PC-3 (cell line): ENCODE measurements at places on chromosomes 16 and 17. TPM values are rescaled to one million over a fixed set of nuclear protein-coding genes. Genes with fewer than 3 reads are reported as not detected.

GRCh38 chr17:81578038-81578441 lies 25.9 kb upstream of the FAAP100 start:
- DNase-seq: peak; percentile 38
- peaks cover 38% of the 10 kb centered on the region for H3K4me1 ChIP-seq
- H3K4me3 ChIP-seq: no peak overlapping the region
- no peaks in the 10 kb centered on the region for H3K27me3 ChIP-seq
- H3K27ac ChIP-seq: no peak overlapping the region

- peaks cover 7% of the 10 kb centered on the region; the same call in 1 of the 2 replicates for H3K4me1 ChIP-seq
- no peaks in the 10 kb centered on the region for H3K36me3 ChIP-seq
- H3K4me3 ChIP-seq: no peak overlapping the region
- H3K27me3 ChIP-seq: no peaks in the 10 kb centered on the region
Observed at GRCh38 chr16:87057951-87058560, 259.1 kb downstream of the C16orf95 start.

DNA sequence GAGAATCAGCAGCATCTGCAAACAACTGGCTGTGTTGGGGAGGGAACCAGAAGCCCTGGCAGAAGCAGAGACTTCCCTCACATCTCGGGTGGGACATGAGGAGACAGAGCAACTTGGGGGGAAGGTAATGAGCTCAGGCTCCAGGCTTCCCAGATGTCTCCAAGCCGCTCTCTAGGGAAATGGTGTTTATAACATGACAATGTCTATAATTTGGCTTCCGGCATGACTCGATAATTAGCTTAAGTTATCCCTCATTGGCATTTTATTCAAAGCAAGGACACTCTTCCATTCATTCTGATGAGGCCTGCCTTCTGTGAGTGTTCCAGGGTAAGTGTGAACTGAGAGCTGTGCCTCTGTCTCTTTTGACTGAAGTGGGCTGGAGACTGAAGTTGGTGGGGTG lies 14.7 kb upstream of the MLLT6 start:
- H3K36me3 ChIP-seq: no peaks in the 10 kb centered on the region
- no peak overlapping the region for H3K4me3 ChIP-seq
- no peaks in the 10 kb centered on the region for H3K27me3 ChIP-seq
- H3K4me1 ChIP-seq: no peaks in the 10 kb centered on the region
- no peak for DNase-seq
- H3K27ac ChIP-seq: no peak overlapping the region

DNA sequence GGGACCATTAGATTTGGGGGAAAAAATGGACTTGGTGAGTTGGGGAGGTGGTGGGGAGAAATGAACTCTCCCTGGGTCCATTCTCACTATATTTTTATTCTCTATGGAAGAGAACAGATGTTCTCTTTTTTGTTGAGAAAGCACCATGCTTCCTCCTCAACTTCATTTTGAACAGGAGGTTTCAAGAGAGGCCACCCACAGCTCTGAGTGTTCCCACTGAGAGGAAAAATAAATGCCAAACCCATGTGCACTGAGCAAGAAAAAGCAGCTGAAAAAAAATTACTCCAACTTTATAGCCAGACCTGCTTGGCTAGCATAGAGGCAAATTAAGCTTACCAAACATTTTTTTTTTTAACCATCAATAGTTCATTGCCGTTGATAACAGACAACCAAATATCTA lies 883.6 kb downstream of the KCNJ2 start:
- H3K4me3 ChIP-seq: no peak overlapping the region
- no peak overlapping the region for H3K27ac ChIP-seq
- DNase-seq: no peak
- no peaks in the 10 kb centered on the region for H3K27me3 ChIP-seq
- H3K4me1 ChIP-seq: no peaks in the 10 kb centered on the region

- no peak overlapping the region for H3K27ac ChIP-seq
- peaks cover 6% of the 10 kb centered on the region; the same call in 1 of the 2 replicates for H3K4me1 ChIP-seq
- H3K36me3 ChIP-seq: no peaks in the 10 kb centered on the region
Observed at GRCh38 chr17:32388613-32389459, 38.9 kb downstream of the ZNF207 start.

- H3K27me3 ChIP-seq: no peaks in the 10 kb centered on the region
- H3K27ac ChIP-seq: no peak overlapping the region
- H3K4me1 ChIP-seq: no peaks in the 10 kb centered on the region
- DNase-seq: no peak
- no peaks in the 10 kb centered on the region for H3K36me3 ChIP-seq
- no peak overlapping the region for H3K4me3 ChIP-seq
Observed at GRCh38 chr16:4395055-4395726, 21.2 kb downstream of the CORO7 start.

HIGD1B gene
- not detected in 2 replicates for total RNA-seq

SRCAP gene
- total RNA-seq: 19.0 and 29.6 TPM in 2 replicates

MMP2 gene
- total RNA-seq: 0.75 TPM in 1 of 2 replicates, not detected in the other
